ENCODE measurements at places on chromosomes 4 and X. TPM values are rescaled to one million over a fixed set of nuclear protein-coding genes. Genes with fewer than 3 reads are reported as not detected.

- DNase-seq, result no peak
- H3K27ac ChIP-seq, result no peak overlapping the region
These were observed 70.9 kb downstream of the CYTL1 start for GRCh38 chr4:4948370-4948769.

C4orf36 gene
- total RNA-seq, result 0.60 TPM

DNA sequence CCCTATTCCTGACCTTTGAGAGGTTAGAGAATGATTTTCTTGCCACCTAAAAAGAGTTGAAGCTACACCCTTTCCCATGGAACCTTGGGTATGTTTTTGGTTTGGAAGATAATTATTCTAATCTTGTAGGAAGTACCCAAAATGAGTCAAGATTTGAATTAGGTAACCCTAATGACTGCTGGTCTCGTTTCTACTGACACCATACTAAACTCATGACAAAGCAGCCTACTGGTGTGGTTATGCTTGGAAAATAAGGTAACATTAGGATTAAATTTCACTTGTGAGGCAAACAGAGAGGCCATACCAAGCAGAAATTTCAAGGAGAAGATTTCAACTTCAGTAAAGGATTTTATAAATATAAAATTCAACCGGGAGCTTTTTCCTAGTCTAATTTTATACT lies 107.9 kb downstream of the FBXW7 start:
- no peaks in the 10 kb centered on the region for H3K36me3 ChIP-seq
- H3K27me3 ChIP-seq, result no peaks in the 10 kb centered on the region
- H3K27ac ChIP-seq, result no peak overlapping the region

FMR1NB gene
- total RNA-seq, result not detected

GRCh38 chr4:174365018-174365587 lies 81.4 kb downstream of the CEP44 start:
- H3K27ac ChIP-seq, result no peak overlapping the region
- H3K27me3 ChIP-seq, result peaks cover 39% of the 10 kb centered on the region
- DNase-seq, result no peak

SMIM10 gene
- total RNA-seq, result 4.7 TPM

ZNF732 gene
- total RNA-seq, result 1.1 TPM

GRCh38 chr4:18686338-18687037 lies 664.9 kb upstream of the LCORL start:
- no peak for DNase-seq
- peaks cover 17% of the 10 kb centered on the region for H3K27me3 ChIP-seq
- H3K36me3 ChIP-seq, result no peaks in the 10 kb centered on the region
- no peak overlapping the region for H3K4me3 ChIP-seq
- H3K4me1 ChIP-seq, result peaks cover 21% of the 10 kb centered on the region

GRCh38 chrX:109911046-109911445 lies 91.9 kb upstream of the TMEM164 start:
- peaks cover 6% of the 10 kb centered on the region for H3K27me3 ChIP-seq
- no peak for DNase-seq
- H3K27ac ChIP-seq, result no peak overlapping the region
- no peaks in the 10 kb centered on the region for H3K4me1 ChIP-seq
- H3K36me3 ChIP-seq, result no peaks in the 10 kb centered on the region

- peaks cover 8% of the 10 kb centered on the region for H3K4me1 ChIP-seq
- no peak for DNase-seq
- no peaks in the 10 kb centered on the region for H3K27me3 ChIP-seq
- H3K27ac ChIP-seq, result no peak overlapping the region
- H3K4me3 ChIP-seq, result no peak overlapping the region
- H3K36me3 ChIP-seq, result no peaks in the 10 kb centered on the region
These were observed 8.0 kb downstream of the GPM6B start for GRCh38 chrX:13808865-13809264.

SSX2B gene
- total RNA-seq, result not detected

C4orf50 gene
- not detected for total RNA-seq

CT45A5 gene
- total RNA-seq, result not detected

- peak overlapping the region; percentile 49 for H3K27ac ChIP-seq
- no peaks in the 10 kb centered on the region for H3K36me3 ChIP-seq
- H3K27me3 ChIP-seq, result no peaks in the 10 kb centered on the region
- peaks cover 35% of the 10 kb centered on the region for H3K4me1 ChIP-seq
These were observed 1.8 kb downstream of the ATP11C start for GRCh38 chrX:139930916-139931645.

KCNE5 gene
- total RNA-seq, result 0.85 TPM

BMP3 gene
- total RNA-seq, result not detected

- peak overlapping the region; percentile 42 for H3K4me3 ChIP-seq
- H3K36me3 ChIP-seq, result no peaks in the 10 kb centered on the region
- peaks cover 77% of the 10 kb centered on the region for H3K4me1 ChIP-seq
- H3K27me3 ChIP-seq, result no peaks in the 10 kb centered on the region
- no peak for DNase-seq
These were observed 14.7 kb downstream of the SORCS2 start for GRCh38 chr4:7206911-7207567.

DNA sequence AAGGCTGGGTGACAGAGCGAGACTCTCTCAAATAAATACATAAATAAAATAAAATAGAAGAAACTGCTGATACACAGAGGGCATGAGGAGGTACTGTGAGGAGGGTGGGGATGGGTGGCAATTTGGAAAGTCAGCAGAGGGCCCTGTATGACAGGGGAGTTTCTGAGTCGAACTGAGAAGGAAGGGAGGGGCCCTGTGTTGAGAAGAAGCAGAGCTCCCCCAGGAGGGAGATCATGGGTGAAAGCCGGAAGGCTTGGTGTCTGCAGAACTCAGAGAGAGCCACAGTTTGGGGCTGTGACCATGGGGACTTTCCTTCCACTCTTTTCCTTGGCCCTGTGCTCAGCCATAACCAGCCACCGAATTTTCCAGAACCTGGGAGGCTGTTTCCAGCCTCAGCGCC lies 24.8 kb upstream of the AFAP1 start:
- peaks cover 2% of the 10 kb centered on the region for H3K27me3 ChIP-seq
- no peak for DNase-seq
- H3K36me3 ChIP-seq, result no peaks in the 10 kb centered on the region
- H3K4me3 ChIP-seq, result no peak overlapping the region
- peaks cover 27% of the 10 kb centered on the region for H3K4me1 ChIP-seq

DNA sequence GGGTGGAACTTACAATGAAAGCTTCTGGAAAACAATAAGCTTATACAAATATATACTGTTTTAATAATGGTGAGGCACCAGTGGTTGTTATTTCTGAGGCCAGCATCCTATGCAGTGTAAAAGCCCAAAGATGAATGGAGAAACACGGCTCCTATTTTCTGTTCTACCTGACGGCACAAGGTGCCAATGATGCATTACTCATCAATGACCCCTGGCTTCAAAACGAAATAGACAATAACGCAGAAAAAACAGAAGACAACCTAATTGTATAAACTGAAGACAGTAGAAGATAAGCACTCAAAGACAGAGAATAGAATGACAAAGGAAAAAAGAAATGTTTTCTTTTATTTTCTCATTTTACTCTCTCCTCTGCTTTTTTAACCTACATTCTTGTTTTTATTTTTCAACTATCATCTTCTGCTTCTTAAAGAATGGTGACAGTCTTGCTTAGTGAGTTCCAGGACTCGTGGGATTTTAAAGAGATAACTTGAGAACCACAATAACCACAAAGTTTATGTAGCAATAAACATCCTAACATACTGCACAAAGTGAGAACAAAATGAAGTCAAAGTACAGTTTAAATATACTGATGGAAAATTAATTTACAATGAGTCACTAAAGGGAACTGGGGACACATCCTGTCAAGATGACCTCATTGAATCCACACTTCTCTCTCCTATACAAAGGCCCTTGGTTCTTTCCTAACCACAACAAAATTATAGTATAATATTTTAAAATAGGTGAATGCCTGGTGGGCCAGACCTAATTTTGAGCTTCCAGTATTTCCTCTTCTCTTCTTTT lies 169.8 kb downstream of the BTC start:
- H3K27ac ChIP-seq, result peak overlapping the region; percentile 64
- H3K27me3 ChIP-seq, result peaks cover 37% of the 10 kb centered on the region
- H3K4me3 ChIP-seq, result no peak overlapping the region
- H3K36me3 ChIP-seq, result no peaks in the 10 kb centered on the region

DNA sequence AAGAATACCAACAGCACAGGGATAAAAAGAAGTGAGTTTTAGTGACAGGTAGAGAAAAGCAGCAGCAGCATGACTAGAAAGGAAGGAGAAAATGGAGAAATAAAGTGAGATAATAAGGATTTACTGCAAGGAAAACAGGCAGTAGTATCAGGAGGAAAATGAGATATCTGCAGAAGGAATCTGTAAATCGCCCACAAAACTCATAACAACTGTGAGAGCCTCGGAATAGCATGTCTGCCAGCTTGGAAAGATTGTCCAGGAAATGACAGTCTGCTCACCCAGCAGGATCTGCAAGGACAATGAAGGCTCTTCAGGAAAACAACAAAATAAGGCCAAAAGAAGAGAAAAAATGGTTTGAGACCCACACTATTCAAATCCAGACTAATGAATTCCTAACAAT lies 47.4 kb downstream of the CXXC4 start:
- DNase-seq, result no peak
- H3K27ac ChIP-seq, result no peak overlapping the region
- H3K27me3 ChIP-seq, result no peaks in the 10 kb centered on the region
- no peaks in the 10 kb centered on the region for H3K36me3 ChIP-seq
- H3K4me3 ChIP-seq, result no peak overlapping the region

CLDN34 gene
- total RNA-seq, result not detected

Measured in chondrocyte (in vitro differentiated cells).